ENCODE measurements at places on chromosomes 16 and 17. TPM values are rescaled to one million over a fixed set of nuclear protein-coding genes. Genes with fewer than 3 reads are reported as not detected.
A peak's percentile ranks its signal among the peaks of the same experiment; 100 is the strongest.

- no peak for DNase-seq
These were observed 646 bp downstream of the HIC1 start for GRCh38 chr17:2055292-2056205.

GRCh38 chr16:70018254-70018653, 67.1 kb downstream of the CLEC18A start:
- no peak for DNase-seq

GRCh38 chr17:8788998-8789397, 10.2 kb downstream of the MFSD6L start:
- peak; percentile 10 for DNase-seq

DNA sequence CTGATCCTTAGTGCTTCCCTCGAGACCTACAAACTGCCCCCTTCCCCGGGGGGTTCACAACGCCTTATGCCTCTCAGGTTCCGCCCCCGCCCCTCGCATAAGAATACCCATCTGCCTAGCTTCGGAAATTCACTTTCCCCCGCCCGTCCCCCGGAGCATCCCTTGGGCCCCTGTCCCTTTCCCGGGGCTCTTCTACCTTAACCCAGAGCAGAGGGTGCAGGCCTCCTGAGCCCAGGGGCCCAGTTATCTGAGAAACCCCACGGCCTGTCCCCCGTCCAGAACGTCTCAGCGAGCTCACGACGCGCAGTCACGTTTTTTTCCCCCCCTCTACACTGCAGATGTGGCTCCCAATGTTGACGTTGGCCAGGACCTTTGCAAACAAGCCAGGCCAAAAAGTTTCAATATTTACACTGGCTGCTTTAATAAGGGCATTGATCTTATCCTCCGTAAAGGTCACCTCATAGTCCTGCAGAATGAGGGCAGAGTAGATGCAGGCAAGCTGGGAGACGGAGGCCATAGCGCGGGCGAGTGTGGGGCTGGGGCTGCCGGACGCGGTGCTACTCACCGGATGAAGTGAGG, 1.4 kb upstream of the NBR1 start:
- no peak for DNase-seq

DNA sequence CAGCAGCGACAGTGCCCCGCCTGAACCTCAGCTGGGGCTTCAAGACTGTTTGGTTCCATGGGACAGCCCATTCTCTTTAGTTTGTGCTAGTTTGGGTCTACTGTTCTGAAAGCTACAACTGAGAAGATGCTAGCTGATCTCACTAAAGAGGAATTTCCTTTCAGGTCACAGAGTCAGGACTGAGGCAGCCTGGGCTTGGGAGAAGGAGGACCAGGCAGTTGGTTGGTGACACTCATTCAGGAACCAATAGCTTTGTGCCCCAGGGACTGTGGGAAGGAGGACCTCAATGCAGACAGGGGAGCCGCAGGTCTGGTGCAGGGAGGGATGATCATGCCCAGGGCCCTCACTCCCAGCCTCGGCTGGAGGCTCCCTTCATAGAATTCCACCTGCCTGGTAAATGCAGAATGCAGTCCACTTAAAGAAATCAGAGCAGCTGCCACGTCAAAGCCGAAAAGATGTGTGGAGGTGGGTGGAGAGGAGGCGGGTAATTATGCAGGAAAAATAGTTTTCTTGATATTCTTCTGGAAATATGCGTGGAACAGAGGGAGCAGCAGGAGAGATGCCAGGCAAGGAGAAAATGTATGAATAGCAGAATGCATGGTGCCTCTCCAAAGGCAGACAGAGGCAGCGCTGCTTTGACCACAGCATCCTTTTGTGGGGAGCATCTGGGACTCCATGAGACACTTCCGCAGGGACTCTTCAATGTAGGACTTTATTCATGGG, 32.6 kb upstream of the ZFP90 start:
- no peak for DNase-seq

- DNase-seq: no peak
These were observed 147.8 kb downstream of the CEP112 start for GRCh38 chr17:66044083-66044482.

- no peak for DNase-seq
These were observed 2.2 kb downstream of the MMP28 start for GRCh38 chr17:35793257-35793656.

The CHP2 gene
- not detected for total RNA-seq
